Liver (tissue), 10 donors: ENCODE measurements at places on chromosomes 7 and 10.
A peak's percentile ranks its signal among the peaks of the same experiment; 100 is the strongest.

- DNase-seq: no peak
Observed at GRCh38 chr7:95394370-95394769, 1.8 kb downstream of the PON3 start.

GRCh38 chr7:127047521-127047920, 205.2 kb downstream of the GRM8 start:
- no peak for DNase-seq

GRCh38 chr10:600234-600633, 89.2 kb downstream of the DIP2C start:
- DNase-seq: no peak

GRCh38 chr7:7569615-7570014, 2.9 kb downstream of the MIOS start:
- no peak for DNase-seq

DNA sequence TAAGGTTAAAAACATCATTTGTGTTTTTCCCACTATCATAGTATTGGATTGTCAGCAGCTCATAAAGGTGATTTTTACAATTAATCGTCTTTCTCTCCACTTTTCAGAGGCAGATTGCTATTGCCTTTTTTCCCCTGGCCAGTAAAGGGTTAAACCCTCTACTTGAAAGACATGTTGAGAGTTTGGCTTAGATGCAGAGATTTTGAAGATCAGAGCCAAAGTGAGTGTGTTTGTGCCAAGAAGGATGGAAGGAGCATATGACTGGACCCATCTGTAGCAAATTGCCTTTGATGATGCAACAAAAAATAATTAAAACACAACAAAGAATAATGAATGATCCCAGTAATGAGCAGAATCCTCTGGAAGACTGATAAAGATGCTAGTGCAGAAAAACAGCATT, 373.1 kb downstream of the MALRD1 start:
- DNase-seq: no peak

DNA sequence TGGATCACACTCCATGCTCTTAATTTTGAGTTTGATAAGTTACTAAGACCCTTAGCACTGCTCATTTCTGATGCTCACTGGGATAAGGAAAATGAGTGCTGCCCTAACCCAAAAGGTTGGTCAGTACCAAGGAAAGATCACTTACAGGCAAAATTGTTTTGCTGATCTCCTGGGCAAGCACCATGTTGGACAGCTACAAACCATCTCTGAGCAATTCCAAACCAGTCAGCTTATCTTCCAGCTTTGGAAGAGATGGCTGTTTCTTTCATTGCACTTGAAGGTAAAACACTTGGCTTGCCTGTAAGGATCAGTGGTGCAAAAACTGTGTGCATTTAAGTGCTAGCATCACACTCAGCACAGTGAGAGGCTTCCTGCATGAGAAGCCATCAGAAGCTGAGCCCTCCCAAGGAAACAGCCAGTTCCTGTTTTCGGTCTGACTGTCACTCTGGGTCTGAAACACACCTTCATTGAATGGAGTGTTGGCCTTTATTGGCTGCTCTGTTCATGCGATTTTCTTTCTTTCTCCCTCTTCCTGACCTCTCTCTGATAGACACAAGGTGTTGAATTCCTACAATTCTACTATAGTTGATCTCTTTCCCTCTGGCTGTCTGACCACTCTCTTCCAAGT, 126.4 kb upstream of the GHITM start:
- no peak for DNase-seq

DNA sequence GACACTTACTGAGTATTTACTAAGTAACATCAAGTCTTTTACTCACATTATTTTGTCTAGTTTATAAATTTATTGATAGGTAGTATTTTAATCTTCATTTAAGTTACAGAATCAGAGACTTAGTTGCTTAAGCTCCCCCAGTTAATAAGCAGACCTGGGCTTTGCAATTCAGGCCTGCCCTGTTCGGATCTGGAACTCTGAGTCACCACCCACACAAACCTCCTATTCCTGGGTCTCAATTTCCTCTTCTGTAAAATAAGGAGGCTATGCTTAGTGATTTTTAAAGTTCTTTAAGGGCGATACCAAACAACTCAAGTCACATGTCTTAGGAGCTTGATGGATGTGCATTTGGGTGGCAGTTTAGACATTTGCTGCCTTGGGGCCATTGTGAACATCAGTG, 3.5 kb upstream of the MGAM start:
- no peak for DNase-seq

DNA sequence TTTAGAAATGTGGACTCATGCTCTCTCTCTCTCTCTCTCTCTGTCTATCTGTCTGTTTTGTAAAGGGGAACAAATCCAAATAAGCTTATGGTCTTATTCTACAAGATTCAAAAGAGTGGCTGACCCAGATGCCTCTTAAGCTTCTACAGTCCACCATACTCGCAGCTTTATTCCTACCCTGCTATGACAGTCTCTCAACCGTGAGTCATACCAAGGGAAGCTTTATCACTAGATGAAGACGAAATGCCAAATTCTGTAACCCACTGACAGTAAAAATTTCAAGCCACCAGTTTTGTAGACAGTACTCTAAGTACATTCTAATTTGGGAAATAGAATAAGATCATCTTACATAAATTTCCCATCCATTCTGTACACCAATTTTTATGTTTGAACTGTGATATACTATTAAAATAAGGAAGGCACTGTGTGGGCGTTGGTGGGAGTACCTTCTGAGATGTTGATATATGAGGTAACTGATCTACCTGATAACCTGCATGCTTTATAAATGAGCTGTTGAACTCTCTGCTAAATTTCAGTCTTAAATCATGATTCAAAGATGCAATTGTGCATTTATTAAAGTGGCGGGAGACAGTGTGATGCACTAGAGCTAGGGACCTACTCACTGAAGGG, 153.2 kb downstream of the KLF6 start:
- no peak for DNase-seq

DNA sequence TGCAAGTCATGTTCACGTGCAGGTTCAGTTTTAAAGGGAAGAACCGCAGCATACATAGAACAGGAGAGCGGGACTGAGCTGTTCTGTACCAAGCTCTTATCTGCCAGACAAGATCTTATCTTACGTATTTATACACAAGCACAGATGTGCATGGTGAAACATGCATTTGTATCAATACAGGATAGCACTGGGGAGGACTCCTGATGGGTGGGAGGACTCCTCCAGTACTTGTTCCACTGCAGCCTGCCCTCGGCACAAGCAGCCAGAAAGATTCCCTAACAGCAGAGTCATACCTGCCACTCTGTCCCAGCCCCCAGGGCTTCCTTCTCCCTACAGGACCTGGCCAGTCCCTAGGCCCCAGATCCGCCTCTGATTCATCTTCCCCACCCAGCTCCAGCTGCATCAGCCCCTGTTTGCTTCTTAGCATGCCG, 13.2 kb upstream of the PRKCQ start:
- no peak for DNase-seq

GRCh38 chr10:79299397-79300241, 47.6 kb upstream of the PPIF start:
- no peak for DNase-seq

DNA sequence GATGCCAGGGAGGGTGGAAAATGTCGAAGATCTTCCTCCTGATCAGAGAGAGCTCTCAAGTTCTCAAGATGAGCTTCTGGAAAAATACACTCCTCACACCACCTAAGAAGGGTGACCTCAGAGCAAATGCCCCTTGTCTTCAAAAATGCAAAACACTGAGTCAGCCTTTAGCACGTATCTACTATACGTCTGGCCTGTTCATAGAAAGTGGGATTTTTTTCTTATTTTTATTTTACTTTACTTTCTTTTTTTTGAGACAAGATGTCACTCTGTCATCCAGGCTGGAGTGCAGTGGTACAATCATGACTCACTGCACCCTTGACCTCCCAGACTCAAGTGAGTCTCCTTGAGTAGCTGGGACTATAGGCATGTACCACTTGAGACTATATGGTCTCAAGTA, 57.1 kb downstream of the AFAP1L2 start:
- DNase-seq: no peak

- DNase-seq: no peak
Observed at GRCh38 chr7:94620703-94621118, 35.2 kb downstream of the SGCE start.

- DNase-seq: peak; percentile 46
Observed at GRCh38 chr7:130490888-130491804, 739 bp upstream of the MEST start.

- no peak for DNase-seq
Observed at GRCh38 chr10:106515206-106515790, 649.2 kb downstream of the SORCS1 start.

- DNase-seq: no peak
Observed at GRCh38 chr10:126470991-126471390, 82.7 kb upstream of the ADAM12 start.

- DNase-seq: no peak
Observed at GRCh38 chr7:85882335-85882734, 695.5 kb upstream of the SEMA3D start.

- DNase-seq: peak; percentile 38
Observed at GRCh38 chr10:92573091-92573797, 649 bp downstream of the IDE start.

GRCh38 chr10:83075016-83075814, 1064.1 kb upstream of the GHITM start:
- no peak for DNase-seq

GRCh38 chr10:14652816-14653215, 121.9 kb downstream of the FAM107B start:
- DNase-seq: no peak

DNA sequence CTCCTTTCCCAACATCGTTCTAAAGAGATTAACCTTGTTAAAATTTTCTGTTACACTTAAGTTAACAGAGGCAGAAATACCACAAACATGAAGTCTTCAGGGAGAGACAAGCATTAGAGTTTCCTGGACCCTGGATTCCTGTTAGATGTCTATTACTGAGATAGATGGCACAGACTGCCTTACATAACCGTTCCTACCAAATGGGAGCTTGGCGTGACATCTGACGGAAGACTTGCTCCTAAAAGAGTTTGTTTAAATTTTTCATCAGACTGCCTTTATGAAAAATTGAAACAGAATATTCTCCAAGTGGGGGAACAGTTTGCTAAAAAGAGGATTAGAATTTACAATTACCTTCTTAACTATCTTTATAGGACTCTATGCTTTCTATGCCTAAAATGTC, 22.7 kb downstream of the ANK3 start:
- DNase-seq: no peak

GRCh38 chr7:94561841-94562514, 52.4 kb downstream of the CASD1 start:
- no peak for DNase-seq

- DNase-seq: peak; percentile 61
Observed at GRCh38 chr10:58531084-58531695, 18.5 kb downstream of the BICC1 start.

DNA sequence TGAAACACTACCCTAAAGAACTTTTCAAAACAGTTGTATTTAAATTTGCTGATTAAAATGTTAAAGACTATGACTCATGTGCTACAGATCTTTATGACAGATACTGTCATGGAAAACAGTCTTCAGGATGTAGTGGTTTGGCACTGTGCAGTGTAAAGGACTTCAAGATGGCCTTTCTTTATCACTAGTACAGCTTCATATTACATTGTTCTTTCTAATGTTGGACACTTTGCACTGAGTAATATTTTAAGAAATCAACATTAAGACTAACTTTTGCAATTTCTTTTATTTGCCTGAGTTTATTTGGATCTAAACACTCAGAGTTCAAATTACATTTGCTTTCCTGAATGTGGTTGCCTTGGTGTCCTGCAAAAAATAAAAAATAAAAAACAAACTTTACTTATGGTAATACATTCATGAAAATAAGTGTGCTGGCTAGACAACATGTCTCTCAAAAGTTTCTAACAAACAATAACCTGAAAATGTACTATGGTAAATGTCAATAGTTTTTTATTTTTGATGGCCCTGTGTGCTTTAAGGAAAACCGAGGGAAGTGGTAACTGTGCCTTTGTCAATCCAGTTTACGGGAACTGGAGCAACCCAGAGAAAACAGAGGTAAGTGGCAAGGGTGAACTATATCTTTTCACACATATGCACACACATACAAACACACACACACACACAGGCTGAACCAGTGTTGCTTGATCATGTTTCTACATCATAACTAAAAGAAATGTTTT, 85.9 kb upstream of the PLXDC2 start:
- no peak for DNase-seq

DNA sequence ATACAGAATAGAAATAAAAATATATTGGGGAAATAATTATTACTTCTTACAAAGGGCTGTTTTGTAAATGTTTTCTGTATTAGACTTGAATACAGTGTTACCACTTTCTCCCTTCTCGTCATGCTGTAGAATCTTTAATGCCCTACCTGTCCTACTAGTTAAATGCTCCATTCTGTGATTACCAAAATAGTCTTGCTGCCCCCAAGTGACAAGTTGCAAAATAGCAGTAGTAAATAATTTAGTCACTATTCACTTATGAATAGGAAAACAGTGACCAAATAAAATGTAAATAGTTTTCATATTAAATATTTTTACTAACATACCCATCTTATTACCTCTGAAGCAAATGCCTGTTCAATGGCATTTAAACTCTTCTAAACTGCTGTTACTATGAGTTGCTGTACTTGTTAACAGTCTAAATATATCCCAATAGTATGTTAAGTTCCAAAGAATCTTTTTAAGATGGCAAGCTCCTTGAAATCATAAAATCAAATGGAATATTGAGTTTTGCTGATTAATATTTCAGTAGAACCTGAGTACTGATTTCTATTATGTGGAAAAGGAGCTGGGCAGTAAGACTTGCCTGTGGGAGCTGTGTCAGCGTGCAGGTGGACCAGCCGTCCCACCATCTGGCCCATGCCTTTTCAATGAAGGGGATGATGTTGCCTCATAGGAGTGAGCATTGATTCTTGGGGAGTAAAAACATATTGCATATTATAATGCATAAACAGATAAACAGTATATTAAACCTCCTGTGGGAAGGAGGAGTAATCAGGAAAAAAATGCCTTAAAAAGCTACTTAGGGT, 18.1 kb upstream of the OIT3 start:
- no peak for DNase-seq

- DNase-seq: no peak
Observed at GRCh38 chr10:21572578-21572977, 38.5 kb downstream of the MLLT10 start.

DNA sequence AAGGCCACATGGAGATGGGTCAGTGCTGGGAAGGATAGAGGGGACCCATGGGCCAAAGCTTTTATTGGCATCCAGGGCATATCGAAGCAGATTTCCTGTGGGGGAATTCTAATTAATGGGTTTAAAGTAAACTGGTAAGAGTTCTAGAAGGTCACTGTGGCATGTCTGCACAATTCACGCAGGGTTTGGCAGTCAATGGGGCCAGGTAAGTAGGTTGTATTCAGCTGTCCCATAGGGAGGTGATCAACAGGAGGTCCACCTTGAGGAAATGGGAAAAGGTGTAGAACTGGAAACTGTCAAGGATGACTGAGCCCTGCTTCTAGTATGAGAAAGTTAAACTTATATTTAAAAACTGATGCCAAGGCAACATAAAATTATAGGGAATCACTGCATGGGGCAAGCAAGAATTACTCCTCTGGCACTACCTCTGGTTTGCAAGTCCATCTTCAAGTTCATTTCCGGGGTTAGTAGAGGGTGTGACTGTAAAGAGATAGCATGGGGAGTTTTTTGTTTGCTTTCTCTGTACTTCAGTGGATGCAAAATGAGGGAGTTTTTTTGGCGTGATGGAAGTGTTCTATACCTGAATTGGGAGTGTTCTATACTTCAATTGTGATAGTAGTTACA, 22.5 kb downstream of the TBC1D12 start:
- DNase-seq: no peak
